Activated T-cell treated with anti-CD3 and anti-CD28 coated beads for 1 hour (primary cell): ENCODE measurements at places on chromosomes 5 and 9.

- no peak for DNase-seq
These were observed 8.0 kb downstream of the TAF1L start for GRCh38 chr9:32627394-32627954.

DNA sequence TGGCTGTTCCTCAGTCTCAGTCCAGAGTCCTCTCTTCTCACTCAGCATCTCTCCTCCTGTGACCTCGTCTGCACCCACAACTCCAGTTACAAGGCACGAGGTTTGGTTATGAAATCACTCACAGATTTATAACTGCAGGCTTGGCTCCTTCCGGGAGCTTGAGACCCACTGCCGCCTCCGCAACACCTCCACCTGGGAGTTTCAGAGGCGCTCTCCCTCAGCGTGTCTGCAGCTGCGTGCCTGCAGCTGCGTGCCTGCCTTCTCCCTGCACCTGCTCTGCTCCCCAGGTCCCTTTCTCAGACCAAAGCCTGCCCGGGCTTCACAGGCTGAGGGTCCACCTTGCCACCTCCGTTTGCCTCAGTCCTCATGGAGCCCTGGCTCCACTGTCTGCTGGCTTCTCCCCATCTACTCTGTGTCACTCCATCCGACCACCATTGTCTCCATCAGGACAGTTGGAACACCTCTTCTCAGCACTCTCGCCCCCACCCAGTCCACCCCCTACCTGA lies 51.5 kb downstream of the HRH2 start:
- no peak for DNase-seq

DNA sequence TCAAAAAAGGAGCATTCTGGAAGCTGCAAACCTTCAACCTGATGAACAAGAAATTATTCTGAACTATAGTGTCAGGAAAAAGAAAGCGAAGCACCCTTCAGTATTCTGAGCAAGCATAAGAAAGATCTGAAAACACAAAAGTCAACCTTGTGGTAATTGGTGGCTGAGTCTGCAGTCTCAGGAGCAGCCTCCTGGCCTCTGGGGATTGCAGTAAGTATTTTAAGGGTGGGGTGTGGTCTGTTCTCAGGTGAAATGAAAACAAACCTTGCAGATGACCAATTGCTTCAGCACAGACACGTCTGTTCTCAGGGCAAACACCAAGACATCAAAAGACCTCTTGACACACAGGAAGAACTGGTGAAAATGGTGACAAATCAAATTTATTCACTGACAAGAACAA lies 147.8 kb upstream of the RAPGEF1 start:
- no peak for DNase-seq

- no peak for DNase-seq
These were observed 454.9 kb downstream of the ENC1 start for GRCh38 chr5:74185599-74185998.

DNA sequence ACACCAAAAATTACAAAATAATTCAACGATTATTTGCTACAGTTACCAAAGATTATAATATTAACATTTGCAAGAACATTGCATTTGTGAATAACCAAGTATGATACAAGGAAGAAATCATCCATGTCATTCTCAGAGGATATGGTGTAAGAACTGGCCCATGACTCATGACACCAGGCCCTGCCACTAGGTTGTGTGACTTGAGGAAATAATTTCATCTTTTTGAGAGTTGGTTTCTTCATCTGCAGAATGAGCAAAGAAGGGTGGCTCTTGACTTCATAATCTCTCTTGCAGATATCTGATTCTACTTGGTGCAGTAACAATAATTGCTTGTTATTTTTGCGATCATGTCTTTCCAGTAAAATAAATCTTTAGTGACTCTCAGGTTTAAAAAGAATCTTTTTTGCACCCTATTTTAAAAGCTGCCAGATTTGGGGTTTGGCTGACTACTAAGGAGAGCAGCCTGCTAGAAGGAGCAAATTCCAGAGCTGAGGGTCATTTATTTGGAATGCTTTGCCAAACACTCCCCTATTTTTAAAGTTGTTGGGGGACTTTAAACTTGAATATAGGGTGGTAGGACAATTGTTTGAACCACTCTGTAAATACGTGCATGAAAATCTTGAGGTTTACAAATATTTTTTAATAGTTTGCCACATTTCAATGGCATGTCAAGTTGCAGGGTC lies 23.5 kb downstream of the ITGA1 start:
- DNase-seq, result no peak

GRCh38 chr5:177447611-177448243 lies 1.1 kb downstream of the PRR7 start:
- DNase-seq, result no peak

DNA sequence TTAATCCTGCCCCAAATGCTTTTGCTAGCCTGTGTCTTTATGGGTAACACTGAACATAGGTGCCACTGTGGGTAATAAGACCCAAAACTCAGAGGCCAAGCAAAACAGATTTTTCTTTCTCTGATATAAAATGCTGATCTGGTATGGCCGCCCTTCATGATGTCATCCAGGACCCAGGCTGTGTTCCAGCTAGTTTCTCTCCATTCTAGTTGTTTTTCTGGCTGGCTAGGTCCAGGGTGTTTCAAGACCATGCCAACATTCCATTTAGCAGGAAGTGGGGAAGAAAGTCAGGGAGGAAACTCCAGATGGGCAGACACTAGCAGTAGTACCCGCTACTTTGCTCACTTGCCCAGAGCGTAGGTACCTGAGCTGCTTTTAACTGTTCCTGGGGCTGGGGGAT lies 183.9 kb upstream of the OTULINL start:
- DNase-seq, result no peak

DNA sequence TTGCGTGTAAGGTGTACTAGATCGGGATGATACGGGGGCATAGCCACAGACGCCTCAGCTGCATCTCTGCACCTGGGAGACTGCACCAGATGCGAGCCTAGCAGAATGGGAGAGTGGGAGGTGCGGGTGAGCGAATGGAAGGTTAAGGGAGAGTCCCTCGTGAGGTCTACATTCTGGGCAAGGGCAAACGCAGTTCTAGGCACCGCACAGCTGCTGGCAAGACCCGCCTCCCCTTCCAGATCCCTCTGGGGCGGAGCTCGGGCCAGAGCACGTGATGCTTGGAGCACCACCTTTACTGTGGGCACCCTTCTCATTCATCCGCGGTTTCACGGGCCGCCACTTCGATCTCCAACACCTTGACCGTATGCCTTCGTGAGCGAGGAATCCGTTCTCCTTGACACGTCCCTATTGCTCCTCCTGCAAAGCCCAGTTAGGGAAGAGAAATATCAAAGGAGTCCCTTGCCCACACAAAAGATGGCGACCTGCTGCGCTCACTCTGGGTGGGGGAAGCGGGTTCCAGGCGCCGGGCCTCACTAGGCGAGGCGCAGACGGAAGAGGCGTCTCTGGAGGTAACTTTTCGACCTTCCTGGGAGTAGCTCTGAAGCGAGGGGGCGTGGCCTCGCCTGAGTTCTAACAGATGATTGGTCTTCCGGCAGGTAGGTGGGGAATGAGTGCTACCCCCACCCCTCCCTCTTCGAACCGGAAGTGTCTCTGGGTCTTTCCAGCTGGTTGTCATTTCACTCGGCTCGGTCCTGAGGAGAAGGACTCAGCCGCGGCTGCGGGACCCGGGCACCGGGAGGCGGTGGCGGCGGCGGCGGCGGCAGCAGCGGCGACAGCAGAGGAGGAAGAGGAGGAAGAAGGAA lies at the start of gene CPEB4:
TSS of gene CPEB4 (plus strand) at position 740 of the 863 bp plus-strand sequence. CDS start 1,385 bp downstream, outside the sequence.
- peak; percentile 92 for DNase-seq

DNA sequence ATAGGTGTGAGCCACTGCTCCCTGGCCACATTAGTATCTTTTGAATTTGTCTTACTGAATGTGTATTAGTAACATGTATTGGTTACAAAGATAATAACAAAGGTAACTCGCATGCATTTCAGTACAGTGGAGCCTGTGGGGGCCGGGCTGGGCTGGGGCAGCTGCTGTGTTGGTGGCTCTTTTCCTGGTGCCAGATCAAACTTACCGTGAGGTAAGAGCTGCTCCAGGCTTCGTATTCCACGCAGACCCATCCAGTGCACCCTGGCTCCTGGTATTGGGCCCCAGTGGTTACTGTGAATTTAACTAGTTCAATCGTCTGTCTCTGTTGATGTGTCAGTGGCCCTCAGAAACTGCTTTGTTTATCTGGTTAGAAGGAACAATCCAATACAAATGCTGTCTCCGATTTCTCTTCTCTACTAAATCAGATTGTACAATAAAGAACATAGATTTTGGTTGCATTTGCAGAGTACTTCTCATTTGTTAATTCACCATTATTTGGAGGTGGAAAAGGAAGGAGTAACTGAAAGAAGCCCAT lies 15.6 kb downstream of the PRRC2B start:
- no peak for DNase-seq

- DNase-seq, result no peak
These were observed 12.6 kb upstream of the ENDOG start for GRCh38 chr9:128805661-128806060.

- no peak for DNase-seq
These were observed 21.5 kb downstream of the SARDH start for GRCh38 chr9:133716564-133717112.

DNA sequence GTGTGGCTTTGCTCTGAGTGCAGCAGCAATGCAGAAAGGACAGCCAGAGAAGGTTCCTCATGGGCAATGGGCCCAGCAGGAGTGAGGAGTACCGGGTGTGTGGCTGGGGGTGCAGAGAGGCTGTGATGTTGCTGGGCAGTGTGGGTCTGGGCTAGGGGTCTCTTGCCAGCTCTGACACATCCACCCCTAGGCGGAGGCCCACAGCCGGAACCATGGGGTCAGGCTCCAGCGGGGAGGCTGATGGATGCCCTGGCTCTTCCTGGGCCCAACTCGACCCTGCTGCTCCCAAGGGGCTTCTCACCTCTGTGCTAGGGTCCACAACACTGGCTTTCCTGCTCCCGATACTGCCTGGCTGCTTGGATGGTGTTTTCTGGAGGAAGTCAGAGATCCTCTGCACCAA lies 19.9 kb downstream of the TBC1D9B start:
- no peak for DNase-seq

GRCh38 chr9:96436063-96436455 lies 13.9 kb upstream of the HABP4 start:
- no peak for DNase-seq

GRCh38 chr5:5287419-5287818 lies 135.1 kb upstream of the ICE1 start:
- DNase-seq, result no peak

DNA sequence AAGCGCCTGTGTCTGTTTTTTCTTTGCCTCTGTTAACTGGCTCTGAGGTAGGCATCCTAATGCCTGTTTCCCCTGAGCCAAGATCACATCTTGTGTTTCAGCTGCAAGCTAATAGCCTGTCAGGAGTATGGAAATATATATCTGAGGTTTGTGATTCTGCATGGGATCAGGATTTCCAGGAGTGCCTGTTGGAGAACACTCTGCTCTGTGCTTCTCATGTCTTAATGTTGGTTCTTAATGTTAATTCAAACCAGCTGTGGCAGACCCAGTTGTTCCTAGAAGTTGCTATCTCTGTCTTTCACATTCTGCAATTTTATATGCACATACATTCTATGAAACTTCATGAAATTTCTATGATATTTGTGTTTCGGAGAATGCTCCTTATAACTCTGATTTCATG lies 72.1 kb downstream of the PGM5 start:
- no peak for DNase-seq

DNA sequence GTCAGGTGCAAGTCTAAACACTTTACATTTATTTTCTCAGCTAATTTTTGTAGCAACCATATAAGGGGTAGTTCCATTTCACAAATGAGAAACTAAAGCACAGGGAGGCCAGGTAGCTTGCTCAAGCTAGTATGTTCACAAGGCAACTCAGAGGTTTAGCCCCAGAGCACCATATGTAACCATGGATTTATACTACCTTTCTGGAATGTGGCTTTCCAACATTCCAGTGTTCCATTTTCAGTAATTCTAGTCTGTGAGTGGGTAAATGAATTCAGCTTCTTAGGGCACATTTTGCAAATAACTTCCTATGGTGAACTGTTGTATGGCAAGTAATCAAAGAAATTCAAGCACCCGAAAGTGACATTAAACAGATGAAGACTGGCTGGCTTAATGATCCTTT lies 25.0 kb upstream of the CAST start:
- DNase-seq, result no peak

- DNase-seq, result no peak
These were observed 9.9 kb upstream of the NR4A3 start for GRCh38 chr9:99811598-99812383.

GRCh38 chr9:75462866-75463265 lies 374.6 kb downstream of the OSTF1 start:
- DNase-seq, result no peak

DNA sequence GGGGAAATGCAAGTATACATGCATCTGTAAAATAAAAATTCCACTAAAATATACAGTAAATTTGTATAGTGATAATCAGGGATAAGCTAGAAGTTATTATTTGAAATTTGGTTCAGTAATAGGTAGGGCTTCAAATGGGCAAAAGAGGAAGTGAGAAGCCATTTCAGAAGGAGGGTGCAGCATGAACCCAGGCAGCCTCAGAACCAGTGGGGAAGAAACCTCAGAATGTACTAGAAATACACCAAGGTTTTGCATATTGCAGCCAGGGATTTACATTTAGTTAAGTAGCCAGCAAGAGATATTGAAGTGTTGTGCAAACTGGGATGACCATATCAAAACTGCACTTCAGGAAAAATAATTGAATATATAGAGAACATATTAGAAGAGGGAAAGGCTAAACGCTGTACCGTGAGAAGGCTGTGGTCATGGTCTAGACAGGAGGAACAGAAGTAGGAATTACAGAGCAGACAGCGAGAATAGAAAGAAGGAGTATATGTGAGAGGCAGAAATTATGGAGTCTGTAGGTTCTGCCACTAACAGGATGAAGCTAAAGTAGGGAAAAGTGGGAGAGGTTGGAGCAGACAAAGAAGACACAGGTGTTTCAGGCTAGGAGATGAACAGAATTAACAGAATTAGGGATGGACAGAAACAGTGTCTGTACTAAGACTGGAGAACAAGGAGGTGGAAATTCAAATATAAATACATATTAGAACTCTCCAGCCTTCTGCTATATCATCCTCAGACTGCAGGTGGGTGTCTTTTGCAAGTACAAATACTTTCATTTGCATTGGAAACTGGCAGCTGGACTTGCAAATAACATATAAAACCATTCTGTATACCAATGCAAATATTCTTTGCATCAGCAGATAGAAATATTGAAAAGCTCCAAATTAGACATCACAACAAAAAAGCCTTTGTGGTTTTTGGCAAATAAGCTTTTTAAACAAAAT lies 335.6 kb downstream of the ZNF608 start:
- DNase-seq, result no peak

DNA sequence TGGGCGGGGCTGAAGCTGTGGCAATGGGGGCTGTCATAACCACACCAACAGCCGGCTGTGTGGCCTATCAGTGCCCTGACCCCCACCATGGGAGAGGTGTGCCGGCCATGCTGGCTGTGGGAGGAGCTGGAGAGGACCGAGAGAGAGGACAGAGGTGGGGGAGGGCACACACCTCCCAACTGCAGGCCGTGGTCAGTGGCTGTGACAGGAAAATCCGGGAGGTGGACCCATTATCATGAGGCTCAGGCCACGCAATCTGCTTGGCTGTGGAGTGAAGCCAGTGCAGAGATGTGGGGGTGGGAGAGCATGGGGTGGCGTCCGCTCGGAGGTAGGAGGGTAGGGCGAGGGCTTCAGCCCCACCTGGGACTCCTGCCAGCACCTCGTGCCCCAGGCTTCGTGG lies 136.1 kb downstream of the RXRA start:
- no peak for DNase-seq

- DNase-seq, result no peak
These were observed 18.0 kb downstream of the MTRR start for GRCh38 chr5:7886849-7887475.
